CD4-positive, alpha-beta memory T cell (primary cell): ENCODE measurements at places on chromosomes 16 and 17. TPM values are rescaled to one million over a fixed set of nuclear protein-coding genes. Genes with fewer than 3 reads are reported as not detected.

DNA sequence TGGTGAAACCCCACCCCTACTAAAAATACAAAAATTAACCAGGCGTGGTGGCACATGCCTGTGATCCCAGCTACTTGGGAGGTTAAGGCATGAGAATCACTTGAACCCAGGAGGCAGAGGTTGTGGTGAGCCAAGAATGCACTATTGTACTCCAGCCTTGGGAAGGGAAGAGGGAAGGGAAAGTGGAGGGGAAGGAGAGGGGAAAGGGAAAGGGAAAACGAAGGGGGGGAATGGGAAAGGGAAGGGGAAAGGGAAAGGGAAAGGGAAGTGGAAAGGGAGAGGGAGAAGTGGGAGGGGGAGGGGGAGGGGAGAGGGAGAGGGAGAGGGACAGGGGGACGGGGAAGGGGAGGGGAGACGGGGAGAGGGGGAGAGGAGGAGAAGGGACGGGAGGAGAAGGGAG, 122.5 kb downstream of the GAS7 start:
- DNase-seq: no peak

GRIN2A gene
- total RNA-seq: not detected

ABCC12 gene
- total RNA-seq: not detected

ZMYND15 gene
- 0.44 TPM for total RNA-seq

NPIPB13 gene
- total RNA-seq: 27.8 TPM

PLK1 gene
- total RNA-seq: 3.0 TPM
